ENCODE measurements at places on chromosomes 4 and X.
A peak's percentile ranks its signal among the peaks of the same experiment; 100 is the strongest.

DNA sequence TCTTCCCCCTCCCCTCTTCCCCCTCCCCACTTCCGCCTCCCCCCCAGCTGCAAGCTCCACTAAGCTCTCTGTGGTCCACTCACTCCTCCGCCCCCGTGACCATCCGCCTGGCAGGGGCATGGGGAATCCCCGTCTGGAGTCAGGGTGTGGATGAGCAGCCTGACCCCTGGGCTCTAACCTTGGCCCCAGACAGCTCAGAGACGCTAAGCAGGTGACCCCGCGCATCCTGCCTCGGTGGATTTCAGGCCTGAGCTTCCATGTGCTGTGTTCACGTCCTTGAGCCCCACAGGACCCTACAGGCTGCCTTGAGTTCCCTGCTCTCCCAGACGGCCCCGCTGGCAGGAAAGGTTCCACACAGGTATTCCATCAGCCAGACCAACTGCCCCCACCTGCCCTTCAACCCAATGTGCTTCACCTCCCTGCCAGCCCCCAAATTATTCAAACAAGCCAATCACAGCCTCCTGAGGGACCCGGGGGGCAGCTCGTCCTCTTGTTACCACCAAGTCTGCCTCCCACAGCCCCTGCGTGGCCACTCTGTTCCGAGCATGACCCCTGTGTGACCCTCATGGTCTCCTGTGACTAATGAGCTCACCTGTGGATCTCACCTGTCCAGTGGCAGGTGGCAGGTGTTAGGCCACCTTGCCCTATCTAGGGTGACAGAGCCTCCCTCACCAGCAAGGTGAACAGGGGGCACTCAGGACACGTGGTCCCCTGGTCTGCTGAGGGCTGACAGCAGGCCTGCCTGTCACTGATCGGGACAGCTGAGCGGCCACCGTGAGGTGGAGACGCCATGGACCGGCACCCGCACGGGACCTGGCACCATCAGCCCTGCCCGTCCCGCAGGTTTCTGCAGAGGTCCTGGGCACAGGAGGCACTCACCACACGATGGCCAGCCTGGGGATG is 73.2 kb upstream of the MXD4 start:
- no peak for DNase-seq

- DNase-seq: no peak
Observed at GRCh38 chr4:40769266-40769665, 19.5 kb downstream of the NSUN7 start.

DNA sequence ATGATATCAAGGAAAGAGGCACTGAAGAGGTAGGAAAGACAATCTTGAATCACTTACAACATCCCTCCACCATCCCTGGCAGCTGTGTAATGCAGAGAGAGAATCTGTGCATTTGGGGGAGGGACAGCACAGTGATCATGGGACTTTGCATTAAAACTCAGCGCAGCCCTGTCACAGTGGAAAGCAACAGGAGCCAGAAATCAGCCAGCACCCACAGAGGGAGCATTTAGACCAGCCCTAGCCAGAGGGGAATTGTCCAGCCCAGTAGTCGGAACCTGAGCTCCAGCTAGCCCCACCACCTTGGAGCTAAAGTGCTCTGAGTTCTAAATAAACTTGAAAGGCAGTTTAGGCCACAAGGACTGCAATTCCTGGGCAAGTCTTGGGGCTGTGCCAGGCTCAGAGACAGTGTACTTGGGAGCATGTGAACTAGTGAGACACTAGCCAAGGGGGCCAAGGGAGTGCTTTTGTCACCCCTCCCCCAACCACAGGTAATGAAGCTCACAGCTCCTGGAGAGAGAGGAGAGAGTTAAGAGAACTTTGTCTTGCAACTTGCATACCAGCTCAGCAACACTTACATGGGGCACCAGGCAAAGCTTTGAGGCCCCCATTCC is 83.9 kb upstream of the FAM241A start:
- no peak for DNase-seq

DNA sequence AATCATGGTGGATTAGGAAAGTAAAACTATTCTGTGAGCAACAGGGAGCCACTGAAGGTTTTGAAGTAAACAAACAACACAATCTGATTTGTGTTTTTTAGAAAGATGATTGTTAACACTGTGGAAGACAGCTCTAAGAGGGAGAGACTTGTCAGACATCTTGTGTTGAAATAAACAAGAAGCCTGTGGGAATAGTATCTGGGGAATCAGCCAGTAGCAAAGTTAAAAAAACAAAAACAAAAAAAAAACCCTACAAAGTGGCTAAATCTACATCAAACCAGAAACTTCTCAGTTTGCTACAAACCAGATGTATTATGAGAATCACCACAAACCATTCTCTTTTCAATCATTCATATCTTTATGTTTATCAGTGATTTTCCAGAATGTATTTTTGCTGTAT is 125.7 kb upstream of the GPC4 start:
- no peak for DNase-seq

GRCh38 chr4:53586121-53586816 is 5.0 kb downstream of the LNX1 start:
- peak; percentile 99 for DNase-seq

DNA sequence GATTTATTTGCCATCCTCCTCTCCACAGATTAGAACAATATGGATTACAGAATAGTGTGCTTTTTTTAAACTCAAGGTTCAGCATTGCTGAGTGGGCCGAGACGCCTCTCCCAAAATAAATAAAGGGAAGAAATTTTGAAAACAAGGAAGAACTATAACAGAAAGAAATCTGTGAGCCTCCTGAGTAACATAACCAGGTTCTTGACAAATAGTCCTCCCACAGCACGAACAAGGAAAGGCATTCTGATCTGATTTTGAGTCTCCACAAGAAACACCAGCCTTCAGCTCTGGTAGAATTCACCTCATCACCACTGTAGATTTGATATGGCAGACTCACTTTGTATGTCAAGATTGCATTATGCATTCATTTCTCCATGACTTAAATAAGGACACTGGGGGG is 173.6 kb downstream of the HHIP start:
- no peak for DNase-seq

- DNase-seq: no peak
Observed at GRCh38 chr4:55138367-55138766, 13.0 kb upstream of the KDR start.

GRCh38 chr4:150001815-150002214 is 76.4 kb upstream of the DCLK2 start:
- peak; percentile 63 for DNase-seq

Measured in fibroblast of skin of back (primary cell).